Stimulated activated CD4-positive, alpha-beta T cell treated with anti-CD3 and anti-CD28 coated beads, Interleukin-1b, Interleukin-23, amount 100 ng/mL, for 1 hour (primary cell): ENCODE measurements at places on chromosomes 3 and 15.

- no peak for DNase-seq
Observed at GRCh38 chr3:23172059-23172458, 31.1 kb upstream of the UBE2E2 start.

DNA sequence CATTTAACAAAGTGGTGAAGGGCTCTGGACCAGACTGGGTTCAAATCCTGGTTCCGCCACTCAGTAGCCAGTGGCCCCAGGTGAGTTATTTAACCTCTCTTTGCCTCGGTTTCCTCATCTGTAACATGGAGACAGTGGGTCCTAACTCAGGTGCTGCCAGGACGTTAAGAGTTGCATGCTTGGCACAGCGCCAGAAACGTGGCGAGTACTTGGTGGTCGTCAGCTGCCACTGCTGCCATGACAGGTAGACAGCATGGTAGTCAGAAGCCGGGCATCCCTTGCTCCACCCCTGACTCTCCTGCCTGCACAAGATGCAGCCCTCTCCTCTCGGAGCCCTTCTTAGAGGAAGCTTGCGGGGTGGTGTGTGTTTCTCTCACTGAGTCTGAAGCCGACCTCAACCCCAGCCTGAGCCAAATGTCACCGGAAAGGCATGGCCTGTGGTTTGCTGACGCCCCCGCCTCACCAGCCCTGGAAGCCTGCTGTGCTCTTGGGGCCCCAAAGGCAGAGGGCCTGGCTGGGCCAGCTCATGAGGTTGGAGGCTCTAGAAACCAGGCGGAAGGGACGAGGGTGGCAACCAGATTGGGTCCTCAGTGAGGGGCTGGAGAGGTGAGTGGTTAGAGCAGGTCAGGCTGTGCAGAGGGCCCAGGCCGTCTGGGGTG lies 160.8 kb upstream of the TLE3 start:
- DNase-seq: no peak

GRCh38 chr3:39671116-39671515 lies 138.3 kb upstream of the MYRIP start:
- DNase-seq: no peak

GRCh38 chr3:11547498-11547897 lies 96.2 kb downstream of the VGLL4 start:
- no peak for DNase-seq

- no peak for DNase-seq
Observed at GRCh38 chr3:61562042-61562720, 810 bp downstream of the PTPRG start.

DNA sequence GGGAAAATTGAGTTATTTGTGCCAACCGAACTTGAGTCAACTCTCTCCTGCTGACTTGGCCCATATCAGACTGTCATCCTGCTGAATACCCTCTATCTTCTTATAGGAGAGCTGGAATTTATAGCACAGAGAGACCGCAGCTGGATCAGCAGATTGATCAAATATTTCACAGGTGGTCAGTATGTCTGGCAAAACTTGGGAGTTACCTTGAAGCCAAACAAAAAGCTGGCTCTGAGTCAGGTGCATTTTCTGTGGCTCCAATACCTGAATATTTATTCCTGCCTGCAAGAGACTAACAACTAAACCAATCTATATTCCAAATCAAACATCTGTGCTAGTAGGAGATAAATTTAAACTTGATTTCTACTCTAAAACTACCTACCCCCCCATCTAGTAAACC lies 752.1 kb upstream of the ALCAM start:
- DNase-seq: no peak

DNA sequence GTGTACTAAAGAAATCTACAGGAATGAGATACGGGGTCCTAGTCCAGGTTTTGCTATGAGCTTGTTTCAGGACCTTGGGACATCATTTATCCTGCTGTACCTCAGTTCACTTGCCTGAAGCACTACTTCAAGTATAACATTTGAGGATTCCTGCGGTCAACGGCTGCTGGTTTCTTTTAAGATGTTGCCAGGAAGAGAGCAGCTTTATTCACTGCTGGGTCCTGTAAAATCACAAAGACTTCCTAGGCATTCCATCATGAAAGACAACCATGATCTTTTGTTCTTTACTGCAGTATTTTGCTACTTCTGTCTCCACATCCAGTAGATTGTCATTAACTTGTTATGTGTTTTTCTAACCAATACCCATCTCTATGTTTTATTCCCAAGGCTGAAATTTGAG lies 61.0 kb upstream of the PYDC2 start:
- DNase-seq: no peak

DNA sequence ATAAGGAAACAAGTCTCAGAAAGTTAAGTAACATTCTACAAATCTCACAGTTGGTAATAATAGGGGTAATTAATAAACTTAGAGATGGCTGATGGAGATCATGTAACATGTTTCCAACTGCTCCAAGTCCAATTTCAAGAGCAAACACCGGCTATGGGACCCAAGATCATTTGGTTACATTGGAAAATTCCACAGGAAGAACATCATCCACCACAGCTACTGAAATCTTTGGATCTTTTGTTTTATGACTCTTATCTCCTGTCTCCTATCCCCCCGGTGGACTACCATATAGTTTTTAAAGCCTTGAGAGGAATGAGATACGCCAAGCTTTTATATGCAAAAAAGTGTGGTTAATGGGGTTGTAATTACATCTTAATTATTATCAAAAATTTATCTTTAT lies 216.1 kb downstream of the WNT5A start:
- no peak for DNase-seq

DNA sequence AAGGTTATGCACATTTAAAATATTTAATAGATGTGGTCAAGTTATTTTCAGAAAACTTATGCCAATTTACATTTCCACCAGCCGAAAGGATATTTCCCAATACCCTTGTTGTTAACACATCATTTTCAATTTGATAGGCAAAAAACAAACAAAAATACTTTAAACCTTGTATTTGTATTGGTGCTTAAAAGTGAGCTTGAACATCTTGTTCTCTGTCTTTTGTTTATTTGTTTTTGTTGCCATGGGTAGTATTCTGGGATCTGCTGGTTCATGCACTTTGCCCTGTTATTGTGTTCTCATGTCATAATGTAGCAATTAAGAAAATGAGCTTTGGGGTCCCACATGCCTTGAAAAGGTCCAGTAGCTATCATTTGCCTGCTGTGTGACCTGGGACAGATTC lies 191.4 kb downstream of the LRTM1 start:
- no peak for DNase-seq

DNA sequence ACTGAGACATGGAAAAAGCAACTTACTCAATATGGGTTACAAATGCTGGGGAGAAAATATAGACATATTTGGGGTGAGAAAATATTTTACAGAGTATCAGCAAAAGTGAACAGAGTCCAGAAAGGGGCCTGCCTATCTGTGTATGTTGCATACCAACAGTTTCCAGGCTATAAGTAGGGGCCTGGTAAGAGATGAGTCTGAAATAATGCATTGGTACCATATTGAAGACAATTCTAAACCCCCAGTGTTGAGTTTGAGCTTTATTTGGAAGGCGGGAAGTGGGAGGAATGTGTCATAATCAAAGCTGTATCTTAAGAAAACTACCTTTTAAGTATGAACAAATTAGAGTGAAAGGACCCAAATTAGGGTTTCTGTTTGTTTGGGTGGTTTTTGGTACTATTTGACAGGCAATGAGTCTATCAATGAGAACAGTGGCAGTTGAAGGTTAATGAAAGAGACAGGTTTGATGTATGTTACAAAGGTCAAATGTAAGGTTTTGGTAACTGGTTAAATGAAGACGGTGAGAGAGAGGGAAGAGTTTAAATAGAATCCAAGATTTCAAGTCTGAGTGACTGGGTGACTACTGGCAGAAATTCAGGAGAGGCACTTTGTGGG lies 106.3 kb upstream of the ZBED2 start:
- no peak for DNase-seq

DNA sequence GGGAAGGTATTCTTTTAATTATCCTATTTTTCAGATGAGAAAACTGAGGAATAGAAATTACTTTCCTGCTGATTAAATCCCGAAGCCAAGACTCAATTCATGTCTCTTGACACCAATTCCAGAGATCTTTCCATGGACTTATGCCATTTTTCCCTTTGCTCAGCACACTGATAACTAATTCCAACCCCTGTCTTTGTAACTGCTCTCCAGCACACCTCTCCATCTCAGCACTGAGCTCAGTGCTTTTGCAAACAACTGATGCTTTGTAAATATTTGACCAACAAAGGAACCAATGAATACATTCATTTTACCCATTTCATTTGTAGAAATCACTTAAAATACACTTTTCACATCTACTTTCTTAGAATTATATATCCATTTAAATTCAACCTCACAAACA lies 249.1 kb downstream of the IL5RA start:
- no peak for DNase-seq

DNA sequence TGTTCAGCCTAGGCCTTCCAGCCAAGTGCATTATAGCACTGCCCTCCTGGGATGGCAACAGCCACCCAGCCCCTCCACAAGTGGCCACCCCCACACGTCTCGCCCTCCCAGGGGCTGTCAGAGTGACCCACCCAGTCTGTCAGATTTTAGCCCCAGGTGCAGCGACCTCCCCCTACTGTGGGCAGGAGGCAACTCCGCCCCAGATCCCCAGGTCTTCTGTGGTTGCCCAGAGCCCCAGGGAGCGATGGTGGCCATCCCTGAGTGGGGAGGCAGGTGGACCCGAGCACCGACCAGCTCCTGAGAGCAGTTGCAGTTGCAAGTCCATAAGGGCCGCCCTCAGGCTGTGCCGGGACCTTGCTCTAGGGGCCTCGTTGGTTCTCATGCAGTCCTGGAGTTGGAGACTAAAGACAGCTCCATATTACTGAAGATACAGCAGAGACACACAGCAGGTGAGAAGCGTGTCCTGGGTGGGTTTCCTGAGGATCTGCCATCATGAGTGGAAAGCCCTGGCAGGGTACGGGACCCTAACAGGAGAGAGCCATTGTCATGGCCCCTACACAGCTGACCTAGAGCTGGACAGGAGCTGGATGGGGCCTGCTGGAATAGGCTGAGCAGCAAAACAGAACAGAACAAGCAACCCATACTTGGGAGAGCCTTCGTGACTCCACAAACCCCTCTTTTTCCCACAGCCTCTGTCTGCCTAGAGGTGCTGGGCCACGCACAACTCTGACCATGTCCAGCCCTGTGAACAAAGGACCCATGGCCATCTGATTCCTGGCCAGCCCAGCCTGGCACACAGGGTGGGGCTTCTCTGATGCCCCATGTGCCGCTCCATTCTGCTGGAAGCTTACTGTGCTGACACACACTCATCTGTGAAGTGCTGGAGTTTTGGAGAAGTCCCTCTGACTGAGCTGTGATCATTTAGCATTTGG lies 110.3 kb upstream of the ALDH1A3 start:
- DNase-seq: no peak

GRCh38 chr3:131405411-131405810 lies 23.8 kb downstream of the NUDT16 start:
- DNase-seq: no peak

GRCh38 chr15:31027910-31028578 lies 36.6 kb upstream of the MTMR10 start:
- DNase-seq: no peak

DNA sequence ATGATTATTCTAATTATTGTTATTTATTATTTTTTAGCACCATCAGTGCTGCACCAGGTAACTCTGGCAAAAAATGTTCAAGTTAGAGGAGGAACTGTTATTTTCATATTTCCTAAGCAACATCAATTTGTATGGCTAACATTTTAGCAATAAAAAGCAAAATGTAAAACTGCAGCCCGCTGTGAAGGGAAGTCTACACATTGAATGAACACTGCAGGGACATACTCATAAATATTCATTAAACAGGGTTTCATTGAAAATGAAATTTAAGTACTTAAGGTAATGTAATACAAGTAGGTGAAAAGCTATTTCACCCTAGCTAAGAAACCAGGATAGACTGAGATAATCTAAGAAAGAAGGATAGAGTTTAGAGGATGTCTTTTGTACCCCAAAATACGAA lies 532.7 kb downstream of the NLGN1 start:
- DNase-seq: no peak

DNA sequence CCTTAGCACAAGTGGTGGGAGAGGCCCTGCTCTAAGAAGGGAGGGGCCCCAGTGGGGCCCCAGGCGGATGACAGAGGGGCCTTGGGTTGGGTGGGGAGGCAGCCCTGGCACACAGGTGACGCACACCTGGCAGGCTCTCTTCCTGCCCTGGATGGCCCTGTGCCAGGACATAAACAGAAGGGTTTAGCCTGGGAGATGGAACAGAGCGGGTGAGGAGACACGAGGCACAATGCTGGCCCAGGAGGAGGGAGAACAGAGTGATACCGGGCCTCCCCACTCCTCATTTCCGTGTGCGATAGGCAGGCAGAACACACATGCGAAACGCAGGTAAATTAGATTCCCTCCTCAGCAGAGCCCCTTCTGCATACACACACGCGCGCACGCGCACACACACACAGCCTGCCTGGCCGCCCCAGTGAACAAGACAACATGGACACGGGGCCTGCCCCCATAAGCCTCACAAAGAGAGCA lies 39.8 kb downstream of the IDH2 start:
- no peak for DNase-seq
